Substantia nigra (tissue), 51 donors: ENCODE measurements at places on chromosomes 7 and 10.

DNA sequence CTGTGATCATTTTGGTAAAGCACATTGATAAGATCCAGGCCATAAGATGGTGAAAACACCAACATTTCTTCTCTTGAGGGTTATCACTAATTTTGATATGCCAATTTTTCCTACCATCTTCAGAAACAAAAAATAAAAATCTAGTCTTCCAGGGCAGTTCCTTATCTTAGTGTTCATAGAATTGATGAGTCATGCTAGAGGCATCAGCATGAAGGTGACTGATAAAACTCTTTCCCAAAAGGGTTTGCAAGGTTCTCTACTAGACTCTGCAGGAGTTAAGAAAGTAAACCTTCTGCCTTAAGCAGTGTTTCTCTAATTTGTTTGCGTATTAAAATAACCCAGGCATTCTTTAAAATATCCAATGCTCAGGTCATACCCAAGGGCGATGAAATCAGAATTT lies 483.1 kb upstream of the CNTNAP2 start:
- DNase-seq, result no peak

- DNase-seq, result no peak
Observed at GRCh38 chr10:47243356-47243755, 56.6 kb upstream of the GDF10 start.

GRCh38 chr7:45089341-45089891 lies 647 bp upstream of the NACAD start:
- DNase-seq, result peak; percentile 93

DNA sequence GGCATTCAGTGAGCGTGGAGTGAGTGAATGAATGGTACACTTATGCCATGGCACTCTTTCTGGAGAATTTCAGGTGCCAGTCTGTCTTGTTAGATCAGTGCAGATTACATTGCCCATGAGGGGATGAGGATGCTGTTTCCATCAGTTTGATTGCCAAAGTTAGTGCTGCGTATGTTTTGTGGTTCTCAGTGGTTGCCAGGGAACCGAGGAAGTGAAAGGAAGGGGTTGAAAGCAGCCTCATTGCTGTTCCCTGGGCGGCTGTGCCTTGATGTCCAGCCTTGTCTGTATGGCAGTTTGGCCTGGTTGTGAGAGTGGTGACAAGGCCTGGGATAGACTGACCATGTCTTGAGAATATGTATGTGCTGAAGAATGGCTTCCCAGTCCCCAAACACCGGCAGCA lies 30.2 kb downstream of the WBP1L start:
- DNase-seq, result no peak

- DNase-seq, result no peak
Observed at GRCh38 chr10:76088980-76089379, 657.6 kb downstream of the LRMDA start.

DNA sequence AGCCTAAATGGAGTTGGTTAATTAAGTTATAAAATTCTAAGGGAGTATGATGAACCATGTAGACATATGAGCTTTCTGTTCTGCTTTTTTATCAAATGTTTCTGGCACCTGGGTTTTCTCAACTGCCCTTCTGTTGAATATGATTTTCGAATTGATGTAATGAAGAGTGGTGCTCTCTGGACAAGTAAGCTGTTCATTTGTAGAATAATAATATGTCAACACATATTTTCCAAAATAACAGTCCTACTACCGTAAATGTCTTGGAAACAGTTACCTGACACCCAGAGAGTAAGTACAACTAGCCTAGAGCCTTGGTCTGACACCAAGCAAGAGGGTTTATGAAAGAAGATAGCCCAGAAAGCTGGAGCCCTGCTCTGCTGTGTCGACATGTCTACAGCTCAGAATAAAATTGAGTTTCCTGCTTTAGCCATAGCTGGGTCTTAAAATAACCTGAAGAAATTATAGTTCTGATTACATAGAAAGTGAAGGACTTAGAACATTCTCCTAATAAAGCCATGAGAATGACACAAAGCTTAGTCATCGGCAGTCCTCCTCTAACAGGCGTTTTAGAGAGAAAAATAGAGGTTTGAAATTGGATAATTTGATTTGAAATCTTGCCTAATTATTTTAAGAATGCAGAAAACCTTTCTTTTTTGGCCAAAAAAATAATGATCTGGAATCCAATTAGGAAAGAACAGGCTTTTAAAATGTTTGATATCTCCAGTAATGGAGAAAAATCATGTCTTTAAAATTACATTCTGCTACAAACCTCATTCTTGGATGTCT lies 25.1 kb downstream of the HDAC9 start:
- DNase-seq, result no peak

GRCh38 chr7:128076196-128076795 lies 45.1 kb upstream of the LRRC4 start:
- no peak for DNase-seq

DNA sequence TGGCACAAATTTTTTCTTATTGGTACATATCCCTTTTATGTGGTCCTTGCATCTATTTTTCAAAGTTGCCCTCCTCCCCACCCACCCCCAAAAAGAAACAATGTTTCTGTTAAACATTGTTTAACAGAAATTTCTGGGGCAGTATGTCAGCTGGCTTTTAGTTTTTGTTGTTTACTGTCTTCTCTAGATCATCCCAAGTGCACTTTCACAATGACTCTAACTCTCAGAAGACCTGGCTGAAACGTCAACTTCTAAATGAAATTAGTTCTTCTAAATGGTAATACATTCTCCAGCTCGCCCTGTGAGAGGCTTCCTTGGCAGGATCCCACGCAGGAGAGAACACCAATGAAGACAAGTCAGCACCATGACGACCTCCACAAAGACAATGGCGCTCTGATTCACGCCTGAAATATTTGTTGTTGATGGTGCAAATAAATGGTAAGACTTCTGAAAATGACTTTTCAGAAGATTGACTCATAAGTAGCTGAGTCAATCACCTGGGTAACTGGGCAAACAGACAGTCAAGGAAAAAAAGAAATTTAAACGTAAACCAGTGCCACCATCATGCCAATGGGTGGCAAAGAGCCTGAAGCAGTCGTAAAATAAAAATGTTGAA lies 293.7 kb downstream of the FZD1 start:
- no peak for DNase-seq

DNA sequence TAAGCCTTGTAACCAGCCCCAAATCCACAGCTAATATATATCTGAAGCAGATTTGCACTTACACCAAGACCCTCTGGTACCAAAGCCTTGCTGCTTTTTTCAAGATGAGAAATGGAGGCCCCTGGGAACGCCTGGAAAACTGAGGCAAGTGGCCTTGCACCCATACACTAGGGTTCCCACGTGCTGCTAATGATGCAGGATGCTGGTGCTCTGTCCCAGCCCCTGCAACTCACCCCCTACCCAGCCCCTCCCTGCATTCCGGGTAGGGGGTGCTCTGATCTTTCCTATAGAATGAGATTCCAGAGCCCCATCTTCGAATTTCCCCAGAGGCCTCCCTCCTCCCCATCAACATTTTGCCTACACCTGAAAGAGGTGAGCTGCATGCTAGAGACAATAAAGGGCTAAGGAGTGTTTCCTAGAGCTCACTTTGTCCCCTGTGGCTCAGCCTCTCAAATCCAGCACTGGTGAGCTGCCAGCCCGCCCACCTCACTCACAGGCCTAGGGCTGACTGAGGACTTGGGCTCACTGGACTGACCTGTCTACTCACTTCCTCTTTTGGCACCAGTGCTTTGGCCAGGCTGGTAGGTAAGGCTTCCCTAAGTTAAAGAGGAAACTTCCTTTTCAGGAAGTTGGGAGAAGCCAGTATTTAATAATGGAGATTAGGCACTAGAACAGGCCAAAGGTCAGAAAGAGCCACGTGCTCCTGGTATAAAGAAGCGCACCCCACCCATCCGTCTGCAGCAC lies 9.8 kb downstream of the RBP4 start:
- DNase-seq, result no peak

GRCh38 chr7:80536426-80536825 lies 24.6 kb upstream of the GNAT3 start:
- no peak for DNase-seq

GRCh38 chr7:22772885-22773284 lies 45.9 kb downstream of the IL6 start:
- no peak for DNase-seq

DNA sequence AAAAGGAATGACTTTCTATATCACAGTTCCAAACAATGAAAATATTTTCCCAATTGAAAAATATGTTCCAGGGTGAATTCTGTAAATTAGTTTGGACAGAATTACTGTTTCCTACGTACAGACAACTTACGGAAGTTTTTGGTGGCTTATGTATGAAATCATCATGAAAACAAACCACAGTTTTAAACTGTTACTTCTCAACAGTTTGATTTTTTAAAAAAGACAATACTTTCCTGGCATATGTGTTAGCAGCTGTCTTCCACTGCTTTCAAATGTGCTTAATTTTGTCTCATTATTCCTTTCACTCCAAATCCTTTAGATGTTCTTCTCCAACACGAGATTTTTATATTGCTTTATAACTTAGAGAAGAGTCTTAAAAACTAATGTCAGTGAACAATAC lies 56.2 kb downstream of the SEMA3A start:
- DNase-seq, result no peak

GRCh38 chr10:10797513-10797912 lies 220.2 kb upstream of the CELF2 start:
- DNase-seq, result no peak

DNA sequence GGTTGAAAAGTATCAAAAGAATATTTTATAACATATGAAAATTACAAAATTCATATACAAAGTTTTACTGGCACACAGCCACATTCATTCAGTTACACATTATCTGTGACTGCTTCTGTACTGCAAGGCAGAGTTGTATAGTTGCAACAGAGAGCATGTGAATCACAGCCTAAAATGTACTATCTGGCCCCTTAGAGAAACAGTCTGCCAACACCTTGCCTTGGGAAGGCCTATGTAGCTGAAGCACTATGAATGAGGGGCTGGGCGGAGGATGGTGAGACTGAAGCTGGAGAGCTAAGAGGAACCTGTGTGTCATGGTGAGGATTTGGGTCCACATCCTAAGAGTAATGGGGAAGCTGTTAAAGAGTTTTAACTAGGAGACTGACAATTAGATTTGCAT lies 35.7 kb downstream of the PDZD8 start:
- no peak for DNase-seq

- DNase-seq, result no peak
Observed at GRCh38 chr7:101896941-101897340, 79.5 kb downstream of the CUX1 start.

DNA sequence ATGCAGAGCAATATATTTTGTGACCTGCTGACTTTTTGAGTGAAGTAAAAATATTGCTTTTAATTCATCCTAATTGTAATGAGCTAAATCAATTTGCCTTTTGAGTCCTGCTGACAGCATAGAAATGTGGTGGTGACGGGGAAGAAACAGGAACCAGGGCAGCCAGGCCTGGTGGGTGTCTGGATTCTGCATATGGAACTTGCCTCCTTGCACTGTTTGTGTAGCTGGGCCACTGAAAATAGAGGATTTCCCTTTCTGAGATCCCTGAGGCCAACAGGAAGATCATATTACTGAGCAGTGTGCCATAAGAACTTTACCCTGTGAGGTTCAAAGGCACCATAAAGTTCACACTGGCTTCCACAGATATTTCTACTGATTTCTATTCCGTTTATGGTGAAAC lies 488.4 kb upstream of the AKR1E2 start:
- DNase-seq, result no peak

- peak; percentile 25 for DNase-seq
Observed at GRCh38 chr10:66931949-66932343, 6.1 kb downstream of the LRRTM3 start.

DNA sequence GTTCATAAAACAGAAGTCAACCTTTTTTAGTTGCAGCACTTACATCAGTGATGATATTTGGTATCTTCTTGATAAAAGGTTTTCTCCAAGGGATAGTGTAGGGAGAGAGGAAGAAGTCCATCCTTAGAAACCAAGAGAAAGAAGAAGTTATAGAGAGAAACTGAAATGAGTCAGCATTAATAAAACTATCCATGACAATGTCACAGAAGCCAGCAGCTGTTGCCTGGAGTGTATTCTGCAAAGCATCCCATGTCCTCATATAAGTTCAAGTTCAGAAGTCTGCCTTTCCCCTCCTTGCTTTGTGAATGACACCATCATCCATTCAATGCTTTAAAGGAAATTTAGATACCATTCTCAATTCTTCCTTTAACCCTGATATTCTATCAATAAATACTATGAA lies 14.4 kb upstream of the COL1A2 start:
- no peak for DNase-seq

DNA sequence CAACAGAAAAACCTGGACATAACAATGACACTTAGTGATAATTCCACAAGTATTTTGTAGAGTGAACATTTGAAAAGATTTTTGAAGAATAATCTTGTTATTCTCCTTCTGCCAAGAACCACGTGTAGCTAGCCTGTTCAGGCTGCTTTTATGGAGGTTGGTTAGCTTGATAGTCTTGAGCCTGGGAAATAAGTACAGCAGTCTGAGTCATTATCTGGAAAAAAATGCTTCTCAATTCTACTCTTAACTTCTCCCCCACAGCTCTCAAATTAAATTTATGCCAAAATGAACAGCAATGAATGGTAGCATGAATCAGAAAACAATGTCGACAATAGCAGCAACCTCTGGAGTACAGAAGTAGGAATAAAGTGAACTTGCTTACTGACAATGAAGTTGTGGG lies 63.2 kb downstream of the GPR37 start:
- DNase-seq, result no peak

DNA sequence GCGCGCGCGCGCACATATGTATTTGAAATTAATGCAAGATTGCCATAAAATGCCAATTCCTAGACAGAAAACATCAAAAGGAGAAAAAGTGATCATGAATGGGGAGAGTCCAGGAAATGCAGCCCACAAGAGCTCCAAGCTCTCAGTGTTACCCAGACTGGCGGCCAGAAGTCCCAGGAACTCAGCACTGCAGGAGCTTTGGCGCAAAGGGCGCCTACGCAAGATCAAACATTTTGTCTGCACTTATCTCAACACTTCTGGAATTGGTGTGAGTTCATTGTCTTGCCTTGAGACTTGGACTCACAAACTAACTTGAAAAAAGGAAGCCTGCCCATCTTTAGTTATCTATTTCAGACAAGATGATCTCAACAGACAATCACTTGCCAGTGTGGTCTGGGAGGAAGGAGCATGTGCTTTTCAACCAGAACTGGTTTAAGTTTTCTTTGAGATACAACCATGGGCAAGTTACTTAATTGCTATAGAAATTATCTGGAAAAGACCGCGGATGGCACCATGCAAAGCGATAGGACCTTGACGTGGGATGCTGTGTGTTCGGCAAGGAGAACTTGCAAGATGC lies 77.2 kb downstream of the KIAA1549 start:
- no peak for DNase-seq

GRCh38 chr10:103680869-103681236 lies 174.5 kb downstream of the SH3PXD2A start:
- no peak for DNase-seq

DNA sequence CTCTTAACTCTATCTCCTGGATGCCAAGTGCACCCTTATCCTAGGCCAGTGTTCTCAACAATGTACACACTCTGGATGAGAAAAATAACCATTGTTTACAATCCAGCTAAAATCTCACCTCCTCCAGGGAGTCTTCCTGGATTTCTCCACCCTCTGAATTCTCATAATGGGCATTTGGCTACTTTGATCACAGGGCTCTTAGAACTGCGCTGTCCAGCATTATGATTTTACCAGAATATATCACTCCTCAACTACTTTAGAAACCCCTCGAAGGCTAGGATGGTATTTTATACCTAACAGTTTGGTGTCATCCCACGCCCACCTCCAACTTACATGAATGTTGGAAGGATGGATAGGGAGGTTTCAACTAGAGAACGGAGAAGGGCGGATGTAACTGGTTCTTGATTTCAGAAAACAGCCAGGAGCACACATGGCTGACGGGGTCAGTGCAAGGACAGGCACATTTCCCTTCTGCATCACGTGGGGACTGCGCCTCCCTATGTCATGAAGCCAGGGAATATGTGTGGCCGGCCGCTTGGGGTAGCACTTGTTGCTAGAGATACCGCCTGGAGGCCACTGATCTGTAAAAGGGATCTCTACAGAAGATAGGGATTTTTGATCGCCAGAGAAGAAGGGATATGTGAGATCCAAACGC lies 1.2 kb upstream of the ATP6V0E2 start:
- peak; percentile 46 for DNase-seq
